Thoracic aorta (tissue), 2 donors: ENCODE measurements at places on chromosomes 2 and 18.

- no peak for DNase-seq
These were observed 1293.1 kb upstream of the SLC39A10 start for GRCh38 chr2:194363878-194364277.

DNA sequence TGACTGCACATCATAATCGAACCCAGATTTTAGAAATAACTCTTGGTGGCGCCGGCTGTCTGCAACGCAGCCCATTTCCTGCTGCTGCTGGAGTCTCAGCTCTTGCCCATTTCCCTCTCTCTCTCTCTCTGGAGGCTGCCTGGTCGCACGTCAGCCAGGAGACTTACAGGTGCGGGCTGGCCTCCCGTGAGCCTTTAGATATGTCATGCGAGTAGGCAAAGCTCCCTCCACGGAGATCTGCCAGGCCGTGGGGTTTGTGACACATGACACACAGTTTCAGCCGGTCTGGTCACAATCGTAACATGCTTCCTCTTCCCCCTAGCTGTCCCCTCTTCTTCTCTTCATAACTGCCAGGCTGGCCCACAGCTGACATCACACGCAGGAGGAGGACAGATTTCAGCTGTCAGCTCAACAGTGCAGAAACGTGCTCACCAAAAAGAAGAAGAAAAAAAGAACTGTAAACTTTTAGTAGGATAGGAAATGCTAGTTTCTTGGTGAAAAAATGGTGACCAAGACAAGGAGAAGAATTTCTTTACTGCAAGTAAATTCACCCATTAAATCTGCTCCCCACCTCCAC is 489.3 kb downstream of the ZNF516 start:
- DNase-seq: no peak

- DNase-seq: no peak
These were observed 13.6 kb downstream of the SPEG start for GRCh38 chr2:219448099-219448775.

DNA sequence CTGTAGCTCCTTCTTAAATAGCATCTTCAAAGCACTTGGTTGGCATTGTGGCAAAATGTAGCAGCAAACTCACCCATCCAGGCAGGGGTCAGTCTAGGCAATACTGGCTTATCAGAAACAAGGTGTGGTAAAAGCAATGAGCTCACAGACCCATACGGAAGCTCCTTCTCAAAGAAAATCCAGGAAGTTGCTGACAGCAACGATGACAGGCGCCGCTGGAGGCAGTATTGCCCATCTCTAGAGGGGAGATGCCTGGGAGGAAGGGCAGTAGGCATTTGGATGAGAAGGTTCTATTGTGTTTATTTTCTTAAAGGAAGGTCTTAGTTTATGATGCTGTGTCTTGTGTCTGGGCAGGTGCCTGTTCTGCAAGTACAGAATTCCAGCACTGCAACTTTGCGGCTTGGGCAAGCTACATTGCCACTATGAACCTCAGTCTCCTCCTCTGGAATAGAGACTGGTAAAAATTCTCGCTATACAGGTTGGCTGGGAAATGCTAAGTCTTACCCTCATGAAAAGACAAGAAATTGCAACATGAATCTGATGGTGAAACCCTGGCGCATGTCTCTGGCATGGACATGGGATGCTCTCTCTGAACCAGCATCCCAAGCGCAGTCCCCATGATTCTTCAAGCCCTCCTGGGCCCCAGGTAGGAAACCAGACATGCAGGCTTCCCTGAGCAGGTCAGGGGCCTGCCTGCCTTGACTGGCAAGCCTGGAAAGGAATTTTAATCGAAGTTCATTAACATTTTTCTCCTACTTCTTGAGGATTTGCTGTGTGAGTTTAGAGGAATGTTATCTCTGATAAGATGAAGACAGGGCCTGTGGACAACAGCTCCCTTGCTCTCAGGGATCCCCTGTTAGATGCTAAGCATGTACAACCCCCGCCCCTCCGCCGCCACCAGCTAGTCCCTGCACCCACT is 156.0 kb downstream of the TFCP2L1 start:
- no peak for DNase-seq

DNA sequence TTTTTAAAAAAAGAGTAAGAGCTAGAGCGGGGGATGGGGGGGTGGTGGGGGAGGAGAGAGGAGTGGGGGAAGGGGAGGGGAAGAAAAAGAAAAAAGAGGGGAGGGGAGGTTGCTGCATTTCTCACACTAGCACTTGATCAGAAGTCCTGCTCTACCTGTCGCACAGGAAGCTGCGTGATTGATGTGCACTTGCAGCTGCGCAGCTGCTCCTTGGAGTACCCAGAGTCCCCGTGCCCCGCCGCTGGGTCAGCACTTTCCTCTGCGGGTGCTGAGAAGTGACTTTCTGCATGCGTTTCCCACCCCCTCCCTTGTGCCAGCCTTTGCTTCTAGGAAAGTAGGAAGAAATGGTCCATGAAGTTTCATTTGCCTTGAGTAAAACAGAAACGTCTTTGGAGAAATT is 297.3 kb downstream of the ETAA1 start:
- DNase-seq: no peak

GRCh38 chr2:167132906-167133555 is 244.8 kb downstream of the XIRP2 start:
- no peak for DNase-seq

DNA sequence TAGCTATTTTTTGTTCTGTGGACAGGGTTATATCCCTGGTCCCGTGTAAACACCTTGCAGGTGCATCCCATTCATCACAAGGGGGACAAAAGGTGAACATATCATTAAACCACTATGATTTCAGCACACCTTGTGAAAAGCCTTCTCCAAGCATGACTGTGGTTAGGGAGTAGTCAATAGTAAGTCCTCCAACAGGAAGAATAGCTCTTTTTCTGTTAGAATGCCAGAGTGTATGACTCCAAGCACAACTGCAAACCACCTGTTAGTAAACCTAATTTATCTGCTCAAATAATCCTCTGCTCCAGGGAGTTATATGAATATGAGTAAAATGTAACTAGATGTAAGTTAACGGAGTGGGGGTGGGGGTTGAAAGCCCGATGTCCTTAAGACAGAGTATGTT is 240.5 kb downstream of the AGPS start:
- no peak for DNase-seq

- DNase-seq: no peak
These were observed 104.0 kb downstream of the KCNE4 start for GRCh38 chr2:223155956-223156355.

DNA sequence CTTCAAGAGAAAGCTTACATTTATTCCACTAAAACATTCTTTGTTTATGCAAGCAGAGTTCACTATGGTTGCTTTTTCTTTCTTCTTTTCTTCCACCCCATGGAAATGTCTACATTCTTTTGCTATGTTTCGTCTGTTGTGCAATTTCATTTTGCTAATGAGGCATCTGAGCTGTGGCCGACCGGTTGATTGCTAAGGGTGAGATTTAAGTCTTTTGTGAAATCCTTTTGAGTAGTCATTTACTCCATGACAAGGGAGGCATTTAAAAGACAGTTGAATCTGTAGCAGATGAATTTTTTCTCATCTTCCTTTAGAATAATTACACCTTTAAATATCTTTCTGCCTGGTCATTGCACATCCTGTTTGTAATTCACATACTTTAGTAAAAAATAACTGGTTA is 324.1 kb upstream of the THUMPD2 start:
- no peak for DNase-seq

DNA sequence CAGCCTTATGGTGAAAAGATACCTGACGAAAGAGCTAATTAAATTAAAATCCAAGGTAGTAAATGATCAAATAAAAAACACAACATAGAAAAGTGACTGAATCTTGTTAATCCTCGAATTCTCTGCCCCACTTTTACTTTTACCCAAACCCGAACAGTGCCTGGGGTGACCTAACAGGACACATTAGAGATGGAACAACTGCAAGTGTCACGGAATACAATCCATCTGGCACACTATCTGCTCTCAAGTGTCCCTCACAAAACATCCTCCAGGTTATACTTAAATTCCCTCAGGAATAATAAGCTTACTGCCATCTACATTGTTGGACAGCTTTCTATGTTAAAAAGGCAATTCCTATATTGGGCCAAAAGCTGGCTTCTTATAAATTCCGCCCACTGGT is 236.3 kb upstream of the SLC14A2 start:
- no peak for DNase-seq

GRCh38 chr18:52519021-52519420 is 179.0 kb downstream of the DCC start:
- no peak for DNase-seq

- DNase-seq: no peak
These were observed 72.5 kb downstream of the SUMO1 start for GRCh38 chr2:202165945-202166344.

DNA sequence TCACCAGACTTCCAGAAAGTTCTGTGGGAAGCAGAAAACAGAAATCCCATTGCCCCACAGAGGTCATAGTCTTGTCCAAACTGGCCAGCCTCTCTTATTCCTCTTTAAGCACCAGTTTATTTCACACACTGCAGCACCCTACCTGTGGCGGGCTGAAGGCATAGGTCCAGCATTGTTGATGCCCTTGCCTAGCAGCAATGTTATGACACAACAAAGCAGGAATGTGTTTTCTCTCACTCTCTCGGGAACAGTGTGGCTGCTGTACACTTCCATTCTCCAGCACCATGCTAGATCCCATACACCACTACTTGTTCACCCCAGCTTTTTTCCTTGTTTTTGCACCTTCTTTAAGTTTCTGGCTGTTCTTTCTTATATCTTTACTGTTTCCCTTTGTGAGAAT is 181.6 kb downstream of the DNAH6 start:
- DNase-seq: no peak

DNA sequence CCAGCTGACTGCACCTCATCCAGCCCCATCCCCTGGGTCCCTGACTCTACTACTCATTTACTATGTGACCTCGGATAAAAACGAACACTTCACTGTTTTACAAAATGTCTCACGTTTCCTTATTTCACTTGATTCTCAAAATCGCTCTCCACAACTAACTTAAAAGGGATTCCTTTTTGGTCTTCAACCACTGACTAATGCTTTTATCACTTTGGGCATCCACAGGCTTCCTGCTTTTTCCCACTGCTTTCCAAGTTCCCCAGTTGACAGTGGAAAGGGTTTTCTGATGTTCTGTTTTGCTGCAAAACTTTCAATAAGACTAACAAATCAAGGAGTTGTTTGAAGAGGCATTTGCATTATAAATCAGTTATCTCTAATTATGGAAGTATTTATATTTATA is 24.1 kb downstream of the EIF2AK3 start:
- no peak for DNase-seq

DNA sequence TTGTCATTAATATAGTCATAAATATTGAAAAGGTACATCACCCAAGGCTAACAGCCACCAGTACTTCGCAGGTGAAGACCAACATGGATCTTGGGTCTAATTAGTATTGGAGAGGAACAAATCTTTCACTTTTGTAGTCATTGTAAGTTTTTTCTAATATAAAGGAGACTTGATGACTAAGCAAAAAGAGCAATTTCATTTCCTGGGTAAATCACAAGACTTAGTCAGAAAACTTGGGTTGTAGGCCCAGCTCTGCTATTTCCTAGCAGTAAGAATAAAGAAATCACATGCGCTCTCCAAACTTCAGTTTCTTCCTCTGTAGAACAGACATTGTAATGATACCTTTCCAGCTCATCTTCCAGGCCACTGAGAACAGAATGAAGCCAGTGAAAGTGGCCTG is 40.9 kb downstream of the NRP2 start:
- no peak for DNase-seq

GRCh38 chr2:194319222-194319992 is 1337.6 kb upstream of the SLC39A10 start:
- no peak for DNase-seq

DNA sequence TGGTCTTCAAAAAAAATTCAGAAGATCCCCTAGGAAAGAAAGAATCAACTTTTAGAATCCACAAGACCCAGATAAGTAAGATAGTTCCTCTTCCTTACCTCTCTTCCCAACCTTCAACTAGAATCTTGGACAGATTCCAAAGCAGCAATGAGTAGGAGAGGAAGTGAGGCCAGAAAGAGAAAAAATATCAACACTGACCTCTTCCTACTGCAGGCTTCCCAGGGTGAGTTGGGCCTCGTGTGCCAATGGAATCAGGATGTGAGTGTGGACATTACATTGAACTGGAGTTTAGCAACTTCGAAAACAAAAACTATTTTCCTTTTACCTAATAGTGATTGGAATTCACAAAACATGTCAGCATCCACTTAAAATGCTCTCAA is 102.5 kb upstream of the PIEZO2 start:
- no peak for DNase-seq

DNA sequence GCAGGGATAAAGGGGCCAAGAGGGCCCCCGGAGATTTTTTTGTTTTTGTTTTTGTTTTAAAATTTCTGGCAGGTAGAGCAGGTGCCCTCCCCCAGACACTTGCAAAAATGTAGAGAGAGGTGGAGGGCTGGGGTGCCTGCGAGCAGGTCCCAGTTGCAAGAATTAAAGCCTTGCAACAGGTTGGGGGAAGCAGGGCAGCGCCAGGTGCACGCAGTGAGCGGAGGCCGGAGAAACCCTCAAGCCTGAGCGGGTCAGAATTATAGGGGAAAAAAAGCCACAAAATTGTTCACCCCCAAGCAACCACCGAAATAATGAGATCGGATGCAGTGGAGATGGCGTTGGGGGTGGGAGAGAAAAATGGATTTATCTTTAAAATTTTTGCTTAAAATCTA is 527 bp downstream of the IGFBP5 start:
- no peak for DNase-seq

- DNase-seq: no peak
These were observed 23.7 kb upstream of the MMADHC start for GRCh38 chr2:149611100-149611820.

DNA sequence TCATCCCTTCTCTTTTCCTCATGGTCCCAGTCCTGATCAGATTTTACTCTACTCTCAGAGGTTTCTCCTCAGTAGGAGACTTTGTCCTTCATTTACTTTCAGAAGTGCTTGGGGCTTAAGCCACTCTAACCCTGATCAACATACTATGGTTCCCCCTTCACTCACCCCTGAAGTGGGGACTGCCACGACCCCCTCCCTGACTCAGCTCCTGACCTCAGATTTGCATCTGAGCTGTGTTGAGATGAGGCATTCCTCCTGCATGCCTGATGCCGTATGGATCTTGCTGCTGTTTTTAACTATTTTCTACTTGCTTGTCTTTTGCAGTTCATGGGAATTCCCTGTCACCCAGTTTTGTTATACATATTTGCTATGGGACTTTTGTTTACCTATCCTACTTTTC is 306.7 kb upstream of the CHST9 start:
- DNase-seq: no peak

- no peak for DNase-seq
These were observed 379.0 kb downstream of the IRS1 start for GRCh38 chr2:226420646-226421045.

- DNase-seq: no peak
These were observed 212.1 kb downstream of the CDH2 start for GRCh38 chr18:27964811-27965210.

DNA sequence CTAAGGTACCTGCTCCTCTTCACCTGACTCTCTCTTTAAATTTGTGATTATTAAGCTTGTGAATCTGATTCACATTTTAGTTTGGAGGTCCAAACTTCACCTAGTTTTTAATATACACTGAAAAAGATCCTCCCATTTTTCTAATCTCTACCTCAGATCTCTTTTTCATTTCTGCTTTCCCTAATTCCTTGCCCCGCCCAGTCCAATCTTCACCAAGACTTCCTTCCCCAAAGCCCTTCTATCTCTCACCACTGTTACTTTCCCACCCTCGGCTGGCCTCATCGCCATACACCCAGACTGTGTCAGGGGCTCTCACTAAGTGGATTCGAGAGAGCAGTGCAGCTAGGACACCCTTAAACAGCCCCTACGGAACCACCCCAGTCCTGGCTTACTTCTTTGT is 40.0 kb downstream of the LBH start:
- no peak for DNase-seq
